ENCODE measurements at places on chromosomes 6 and 20. TPM values are rescaled to one million over a fixed set of nuclear protein-coding genes. Genes with fewer than 3 reads are reported as not detected.

The HEY2 gene
- polyA plus RNA-seq: not detected

The LRRC73 gene
- 0.89 TPM for polyA plus RNA-seq

The TUBB1 gene
- polyA plus RNA-seq: 0.02 TPM

The MEP1A gene
- polyA plus RNA-seq: not detected

DNA sequence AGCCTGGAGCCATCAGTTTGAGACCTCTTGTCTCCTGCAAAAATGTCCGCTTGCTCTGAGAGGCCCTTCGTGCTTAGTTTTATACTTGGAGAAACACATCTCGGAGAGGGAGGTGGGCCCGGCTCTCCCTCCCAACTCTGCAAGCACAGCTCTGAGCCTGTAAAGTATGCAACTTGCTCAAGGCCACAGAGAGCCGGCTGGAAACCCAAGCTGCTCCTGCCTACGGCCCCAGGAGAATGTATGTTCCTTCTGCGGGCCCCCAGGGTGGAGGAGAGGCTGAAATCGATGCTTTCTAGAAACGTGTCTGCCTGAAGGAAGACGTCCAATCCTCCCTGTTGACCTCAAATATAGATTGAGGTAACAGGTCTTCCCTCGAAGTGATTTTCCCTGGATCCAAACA lies 205.4 kb downstream of the PREX1 start:
- DNase-seq: no peak

- DNase-seq: no peak
Observed at GRCh38 chr6:5248302-5249098, 12.2 kb downstream of the LYRM4 start.

DNA sequence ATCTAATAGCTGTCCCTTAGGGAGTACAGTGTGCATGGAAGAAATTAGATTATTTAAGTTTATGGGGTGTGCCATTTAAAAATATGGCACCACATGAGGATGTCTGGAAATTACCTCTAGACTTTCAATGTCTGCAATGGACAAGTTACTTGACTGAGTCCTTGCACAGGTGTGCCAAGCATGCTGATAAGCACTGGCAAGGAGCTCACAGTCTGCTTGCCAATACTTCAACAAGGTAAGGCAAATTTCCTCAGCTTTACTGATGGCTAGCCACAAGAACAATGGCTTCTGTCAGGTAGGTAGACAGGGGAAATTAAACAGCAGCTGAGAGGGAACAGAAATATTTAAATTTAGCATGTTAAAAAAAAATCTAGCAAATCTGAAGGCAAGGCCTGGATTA lies 91.1 kb upstream of the TRAF3IP2 start:
- DNase-seq: no peak

- no peak for DNase-seq
Observed at GRCh38 chr6:114142258-114142657, 171.3 kb upstream of the HDAC2 start.

Measured in SK-N-SH (cell line).